ENCODE measurements at places on chromosomes 7 and 10.

DNA sequence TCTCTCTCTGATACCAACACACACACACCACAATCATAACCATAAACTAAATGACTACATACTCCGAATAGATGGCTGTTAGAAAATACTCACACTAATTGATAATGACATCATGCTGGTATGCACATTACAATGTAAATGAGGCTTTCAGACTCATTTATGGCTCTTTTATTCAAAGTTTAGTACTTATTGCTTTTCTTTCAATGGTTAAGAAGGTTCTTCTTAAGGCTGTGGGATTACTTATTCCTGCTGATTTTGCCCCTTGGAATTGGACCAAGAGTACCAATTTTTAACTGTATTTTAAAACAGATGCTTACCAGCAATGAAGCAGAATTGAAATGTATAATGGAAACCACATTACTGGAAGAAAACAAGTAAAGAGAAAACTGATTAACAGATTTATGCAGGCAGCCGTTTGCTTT lies 20.6 kb upstream of the CABCOCO1 start:
- DNase-seq = no peak

GRCh38 chr7:27051451-27051850 lies 44.3 kb downstream of the HOXA1 start:
- DNase-seq = no peak

DNA sequence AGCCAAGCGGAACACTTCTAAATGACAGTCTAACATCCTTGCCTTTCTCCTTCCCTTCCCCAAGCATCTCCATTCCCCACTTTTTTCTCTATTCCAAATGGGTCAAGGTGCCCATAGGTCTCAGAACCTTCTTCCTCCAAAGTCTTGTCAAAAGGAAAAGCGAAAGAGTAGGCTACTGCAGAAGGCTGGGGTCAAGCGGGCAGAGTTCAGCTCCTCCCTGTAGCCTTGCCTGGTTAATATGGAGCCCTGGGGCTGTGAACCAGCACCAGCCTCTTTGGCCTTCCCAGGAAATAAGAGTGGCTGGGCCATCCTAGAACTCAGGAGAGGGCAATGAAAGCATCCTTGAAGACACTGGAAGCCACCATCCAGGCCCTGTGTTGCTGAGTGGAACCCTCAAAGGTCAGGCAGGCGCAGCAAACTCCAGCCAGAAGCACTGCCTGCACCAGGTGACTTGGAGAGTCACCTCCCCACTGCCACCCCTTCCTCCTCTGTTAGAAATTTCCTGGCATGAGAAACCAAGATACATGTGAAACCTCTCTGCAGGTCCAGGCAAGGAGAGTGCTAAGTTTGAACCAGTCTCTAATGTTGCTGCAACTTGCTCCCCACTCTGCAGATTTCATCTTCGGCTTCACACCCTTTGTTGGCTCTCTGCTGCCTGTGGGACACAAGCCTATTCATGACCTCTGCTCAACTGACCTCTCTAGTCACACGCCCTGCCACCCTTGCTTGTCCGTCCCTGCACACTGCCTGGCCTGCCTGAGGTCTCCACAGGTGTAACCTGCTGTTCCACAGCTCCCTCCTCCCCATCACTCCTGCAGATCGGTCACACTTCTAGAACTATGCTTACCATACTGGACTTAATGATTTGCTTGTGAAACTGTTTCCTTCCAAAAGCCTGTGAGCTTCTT lies 74.9 kb downstream of the SH3PXD2A start:
- DNase-seq = no peak

DNA sequence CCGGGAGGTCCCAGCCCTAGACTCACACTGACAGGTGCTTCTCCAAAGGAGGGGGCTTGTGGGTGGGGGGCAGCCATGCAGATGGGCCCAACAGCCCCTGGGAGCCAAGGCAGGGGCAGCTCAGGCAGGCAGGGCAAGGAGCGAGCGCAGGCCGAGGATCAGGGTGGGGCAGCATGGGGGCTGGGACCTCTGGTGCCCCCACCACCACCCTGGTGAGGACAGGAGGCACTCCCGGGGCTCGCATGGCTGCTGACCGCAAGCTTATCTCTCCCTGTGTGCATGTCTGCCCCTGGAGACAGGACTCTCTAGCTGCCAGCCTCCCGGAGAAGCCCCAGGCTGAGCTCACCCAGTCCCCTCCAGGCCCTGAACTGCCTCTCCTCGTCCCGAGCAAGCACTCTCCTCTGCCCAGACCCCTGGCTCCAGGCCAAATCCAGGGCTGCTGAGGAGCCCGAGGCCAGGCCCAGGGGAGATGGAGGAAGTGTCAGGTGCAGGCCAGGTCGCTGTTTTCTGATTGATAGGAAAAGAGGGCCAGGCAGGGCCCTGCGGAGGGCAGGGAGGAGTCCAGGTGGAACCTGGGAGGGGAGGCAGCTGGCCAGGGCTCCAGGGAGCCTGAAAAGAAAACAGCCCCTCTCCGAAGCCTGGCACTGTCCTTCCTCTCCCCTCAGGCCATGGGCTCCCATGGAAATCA lies 39.0 kb downstream of the PDGFA start:
- DNase-seq = peak; percentile 56

DNA sequence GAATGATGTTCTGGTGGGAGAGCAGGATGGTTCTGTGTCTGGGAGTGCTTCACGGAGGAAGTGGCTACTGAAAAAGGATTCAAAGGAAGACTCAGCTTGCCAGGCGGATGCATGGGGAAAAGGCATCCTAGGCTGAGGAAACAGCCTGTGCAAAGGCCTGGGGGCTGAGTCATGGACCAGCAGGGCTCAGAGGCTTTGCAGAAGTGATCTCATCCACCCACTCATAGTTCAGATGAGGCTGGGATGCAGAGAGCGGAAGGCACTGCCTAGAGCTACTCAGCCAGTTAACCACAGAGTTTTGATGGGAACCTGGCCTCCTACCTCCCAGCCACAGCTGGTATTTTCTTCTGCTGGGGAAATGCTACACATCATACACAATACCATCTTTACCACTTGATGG lies 15.8 kb upstream of the ADAMTS14 start:
- peak; percentile 81 for DNase-seq

GRCh38 chr10:2958659-2959058 lies 108.7 kb upstream of the PFKP start:
- no peak for DNase-seq

GRCh38 chr10:47031211-47031900 lies 120.1 kb downstream of the PTPN20 start:
- no peak for DNase-seq

GRCh38 chr10:3093996-3094395 lies 26.6 kb downstream of the PFKP start:
- DNase-seq = no peak

GRCh38 chr7:158282461-158283001 lies 305.1 kb downstream of the PTPRN2 start:
- peak; percentile 24 for DNase-seq

- no peak for DNase-seq
Measured at GRCh38 chr10:71312811-71313789, 6.0 kb upstream of the SLC29A3 start.

- no peak for DNase-seq
Measured at GRCh38 chr10:107970512-107970911, 806.0 kb upstream of the SORCS1 start.

DNA sequence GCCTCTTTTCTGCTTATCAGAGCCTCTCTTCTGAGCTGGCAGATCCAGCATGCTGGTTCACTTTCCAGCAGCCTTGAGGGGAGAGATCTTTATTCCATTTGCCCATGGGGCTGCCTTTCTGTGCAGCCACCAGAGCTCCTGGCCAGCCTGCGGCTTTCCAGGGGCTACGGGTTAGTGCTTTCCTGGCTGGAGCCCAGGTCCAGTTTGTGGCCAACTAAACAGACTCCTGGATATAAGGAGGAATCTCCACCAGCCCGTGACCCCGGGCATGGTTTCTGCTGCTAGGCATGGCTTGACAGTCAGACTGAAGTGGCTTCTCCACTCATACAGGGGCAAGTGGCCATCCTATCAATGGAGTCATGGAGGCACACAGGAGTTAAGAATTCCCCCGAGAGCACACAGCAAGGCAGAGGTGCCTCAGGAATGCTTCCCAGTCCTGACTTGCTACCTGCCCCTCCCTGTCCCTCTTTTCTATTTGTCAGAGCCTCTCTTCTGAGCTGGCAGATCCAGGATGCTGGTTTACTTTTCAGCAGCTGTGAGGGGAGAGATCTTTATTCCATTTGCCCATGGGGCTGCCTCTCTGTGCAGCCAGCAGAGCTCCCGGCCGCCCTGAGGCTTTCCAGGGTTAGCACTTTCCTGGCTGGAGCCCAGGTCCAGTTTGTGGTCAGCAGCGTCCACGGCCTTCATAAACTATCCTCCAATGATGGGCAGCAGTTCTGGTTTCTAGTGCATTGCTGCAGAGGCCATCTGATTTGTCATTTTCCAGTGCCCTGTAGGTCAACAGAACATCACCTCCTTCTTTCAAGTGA lies 35.9 kb downstream of the TSPAN15 start:
- no peak for DNase-seq

DNA sequence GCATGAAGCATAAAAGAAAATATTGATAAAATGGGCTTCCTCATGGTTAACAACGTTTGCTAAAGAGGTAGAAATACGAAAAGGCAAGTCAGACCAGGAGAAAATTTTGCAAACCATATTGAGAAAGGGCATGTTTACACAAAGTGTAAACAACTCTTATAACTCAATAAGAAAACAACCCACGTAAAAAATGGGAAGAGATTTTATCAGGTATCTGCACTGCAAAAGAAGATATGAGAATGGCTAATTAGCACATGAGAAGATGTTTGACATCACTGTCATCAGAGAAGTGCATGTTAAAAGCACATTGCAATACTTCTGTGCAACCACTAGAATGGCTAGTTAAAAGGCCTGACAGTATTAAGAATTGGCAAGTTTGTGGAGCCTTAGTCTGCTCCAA lies 99.5 kb downstream of the VPS50 start:
- no peak for DNase-seq

- no peak for DNase-seq
Measured at GRCh38 chr7:16918288-16918895, 36.6 kb upstream of the AGR3 start.

GRCh38 chr10:111879969-111880368 lies 303.6 kb downstream of the GPAM start:
- DNase-seq = no peak

DNA sequence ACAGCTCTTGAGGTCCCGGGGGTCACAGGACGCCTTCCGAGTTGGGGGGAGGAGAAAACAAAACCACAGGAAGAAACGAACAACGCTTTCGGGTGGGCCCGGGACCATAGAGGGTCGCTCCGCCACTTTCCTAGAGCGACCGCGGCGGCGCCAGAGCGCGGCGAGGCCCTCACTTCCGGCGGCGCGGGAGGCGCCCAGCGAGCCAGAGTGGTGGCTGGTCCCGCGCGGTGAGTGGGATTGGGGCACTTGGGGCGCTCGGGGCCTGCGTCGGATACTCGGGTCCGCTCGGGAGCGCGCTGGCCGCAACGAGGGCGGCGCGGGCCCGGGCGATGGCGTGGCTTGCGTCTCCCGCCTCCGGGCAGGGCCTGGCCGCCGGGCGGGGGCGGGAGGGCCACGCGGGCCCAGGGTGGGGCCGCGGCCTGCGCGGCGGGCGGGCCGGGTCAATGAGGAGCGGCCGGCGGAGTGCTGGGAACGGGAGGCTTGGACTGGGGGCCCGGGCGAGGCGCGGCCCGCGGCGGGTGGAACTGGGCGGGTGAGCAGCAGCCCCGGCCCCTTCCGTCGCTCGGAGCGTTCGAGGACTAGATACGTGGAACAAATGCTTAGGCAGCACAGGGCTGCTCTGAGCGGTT lies at the start of gene ZNF22:
ZNF22 (plus strand) TSS at position 172 of the 629 bp plus-strand sequence. CDS start 2,446 bp downstream, outside the sequence.
- no peak for DNase-seq

- no peak for DNase-seq
Measured at GRCh38 chr7:88431882-88432281, 125.2 kb upstream of the STEAP4 start.

- DNase-seq = no peak
Measured at GRCh38 chr10:111986079-111986478, 197.5 kb downstream of the GPAM start.

DNA sequence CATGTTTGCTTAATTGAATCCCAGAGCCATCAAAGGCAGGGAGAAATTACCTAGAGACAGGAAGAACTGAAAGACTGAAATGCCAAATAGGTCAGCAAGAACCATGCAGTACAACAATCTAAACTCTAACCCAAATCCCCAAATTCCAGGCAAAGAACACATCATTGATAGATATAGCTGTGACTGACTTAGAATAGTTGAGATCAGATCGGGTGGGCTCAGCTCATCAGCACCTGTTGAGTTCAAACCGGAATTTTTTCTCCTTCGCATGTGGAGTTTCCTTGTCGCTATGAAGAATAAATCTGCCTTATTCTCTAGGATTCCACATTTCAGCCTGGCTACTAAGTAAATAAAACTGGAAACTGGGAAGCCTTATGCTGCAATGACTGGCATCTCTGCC lies 1.4 kb downstream of the ANKMY2 start:
- DNase-seq = no peak

DNA sequence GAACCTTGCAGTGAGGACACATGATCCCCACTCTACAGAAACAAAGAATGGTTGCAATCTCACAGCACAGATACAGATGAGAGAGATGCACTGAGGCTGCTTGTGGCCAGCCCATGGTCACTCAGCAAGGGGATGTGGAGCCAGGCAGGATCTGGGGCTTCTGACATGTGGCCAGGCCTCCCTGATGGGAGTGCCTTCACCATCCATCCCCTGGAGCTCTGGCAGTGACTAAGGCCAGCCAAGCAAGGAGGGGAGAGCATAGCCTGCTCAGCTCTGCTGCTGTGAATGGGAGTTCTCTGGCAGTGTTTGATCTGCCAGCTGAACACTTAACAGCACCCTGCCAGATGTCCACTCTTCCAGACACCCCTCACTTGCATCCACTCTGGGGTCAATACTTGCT lies 19.8 kb downstream of the C10orf71 start:
- no peak for DNase-seq

DNA sequence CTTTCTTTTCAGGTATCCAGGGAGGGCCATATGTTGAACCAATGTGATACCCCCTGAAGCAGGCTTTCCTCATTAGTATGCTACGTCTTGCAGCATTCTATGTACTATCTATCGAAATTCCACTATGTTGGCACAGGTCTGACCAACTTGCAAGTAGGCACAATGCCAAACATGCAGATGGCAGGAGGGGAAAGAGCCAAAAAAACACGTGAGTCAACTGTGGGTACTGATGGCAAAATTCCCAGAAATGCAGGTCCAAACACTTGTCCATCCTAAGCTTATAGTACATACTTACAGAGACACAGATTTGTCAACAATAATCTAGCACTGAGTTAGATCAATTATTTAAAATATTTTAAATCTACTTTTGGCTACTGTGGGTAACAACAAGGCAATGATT lies 394.9 kb downstream of the DGKB start:
- DNase-seq = peak; percentile 71

GRCh38 chr7:36852017-36852416 lies 127.7 kb upstream of the AOAH start:
- no peak for DNase-seq
